ENCODE measurements at places on chromosomes 1 and 21.

DNA sequence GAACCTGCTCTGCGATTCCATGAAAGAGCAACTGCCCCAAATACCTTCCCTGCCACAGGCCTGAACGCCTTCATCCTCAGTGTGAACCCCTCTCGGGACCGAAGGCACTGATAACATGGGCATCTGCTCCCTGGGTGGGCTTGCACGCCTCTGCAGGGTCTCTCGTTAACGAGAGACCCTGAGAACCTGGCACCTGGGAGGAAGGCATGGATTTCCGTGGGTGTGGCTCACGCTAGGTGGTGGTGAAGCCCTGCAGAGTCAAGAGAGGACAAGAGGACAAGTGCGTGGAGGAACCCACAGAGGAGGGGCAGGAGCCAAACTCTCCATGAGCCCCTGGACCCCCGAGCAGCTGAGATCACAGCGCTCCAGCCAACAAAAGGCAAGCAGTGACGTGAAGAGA lies 26.8 kb upstream of the COL6A2 start:
- no peak for DNase-seq

DNA sequence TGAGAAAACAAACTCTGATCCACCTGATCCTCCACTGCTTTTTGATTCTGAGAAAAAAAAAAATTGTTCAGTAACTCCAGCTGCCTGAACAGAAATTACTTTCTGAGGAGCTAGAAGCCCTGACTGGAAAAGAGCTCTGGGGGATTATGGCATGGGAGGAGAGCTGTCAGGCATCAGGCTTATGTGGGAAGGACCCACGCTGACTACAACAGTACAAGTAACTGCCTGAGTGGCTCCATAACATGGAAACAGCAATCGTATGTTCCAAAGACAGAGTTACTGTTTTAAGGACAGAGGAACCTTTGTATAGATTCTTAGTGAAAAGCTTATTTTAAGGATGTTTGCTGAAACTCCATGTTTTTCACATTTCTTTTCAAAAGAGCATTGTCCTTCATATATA lies 1.2 kb upstream of the ANGPTL7 start:
- no peak for DNase-seq

GRCh38 chr1:8004803-8005573 lies 21.1 kb downstream of the ERRFI1 start:
- DNase-seq: no peak

GRCh38 chr1:209878964-209879363 lies 51.2 kb downstream of the UTP25 start:
- no peak for DNase-seq

DNA sequence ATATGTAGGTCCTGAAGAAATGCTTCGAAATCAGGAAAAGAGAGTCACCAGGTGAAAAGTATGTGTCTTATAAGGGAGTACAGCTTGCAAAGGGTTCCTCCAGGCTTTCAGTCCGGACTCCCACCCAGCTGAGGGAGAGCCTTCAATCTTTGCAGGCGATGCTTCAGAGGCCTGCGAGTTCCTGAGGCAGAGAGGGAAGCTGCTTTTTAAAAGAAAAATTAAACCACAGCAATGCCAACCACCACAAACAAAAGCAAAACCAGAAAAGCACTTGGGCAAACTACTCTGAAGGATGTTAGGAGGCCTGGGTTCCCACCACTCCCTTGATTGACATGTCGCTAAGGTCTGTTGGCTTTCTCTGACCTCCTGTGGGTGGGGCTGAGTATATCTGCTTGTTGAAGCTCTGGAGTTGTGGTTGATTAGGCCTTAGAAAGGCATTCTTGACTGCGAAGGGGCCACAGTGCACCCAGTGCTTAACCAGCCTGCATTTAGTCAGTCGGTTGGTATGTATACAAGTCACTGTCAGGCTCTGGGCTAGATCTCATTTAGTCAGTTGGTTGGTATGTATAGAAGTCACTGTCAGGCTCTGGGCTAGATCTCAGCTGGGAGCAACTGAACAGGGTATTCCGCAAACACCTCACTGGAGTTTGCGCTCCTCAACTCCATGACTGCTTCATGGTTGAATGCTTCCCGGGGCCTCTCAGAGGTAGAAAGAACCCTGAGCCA lies 1.2 kb downstream of the NIPAL3 start:
- peak; percentile 77 for DNase-seq

DNA sequence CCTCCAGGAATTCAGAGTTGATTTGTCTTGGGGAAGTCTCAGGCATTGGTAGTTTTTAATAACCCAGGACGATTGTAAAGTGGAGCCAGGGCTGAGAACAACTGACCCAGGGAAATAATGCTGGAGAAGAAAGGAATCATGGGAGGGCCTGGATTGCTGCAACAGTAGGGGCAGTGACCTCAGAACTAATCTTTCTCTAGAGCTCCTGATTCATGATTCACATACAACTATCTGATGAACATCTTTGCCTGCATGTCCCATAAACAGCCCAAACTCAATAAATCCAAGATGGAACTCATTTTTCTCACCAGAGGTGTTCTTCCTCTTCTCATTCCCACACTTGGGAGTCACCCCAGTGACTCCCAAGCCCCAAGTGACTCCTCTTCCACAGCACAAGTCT lies 8.1 kb upstream of the G0S2 start:
- no peak for DNase-seq

DNA sequence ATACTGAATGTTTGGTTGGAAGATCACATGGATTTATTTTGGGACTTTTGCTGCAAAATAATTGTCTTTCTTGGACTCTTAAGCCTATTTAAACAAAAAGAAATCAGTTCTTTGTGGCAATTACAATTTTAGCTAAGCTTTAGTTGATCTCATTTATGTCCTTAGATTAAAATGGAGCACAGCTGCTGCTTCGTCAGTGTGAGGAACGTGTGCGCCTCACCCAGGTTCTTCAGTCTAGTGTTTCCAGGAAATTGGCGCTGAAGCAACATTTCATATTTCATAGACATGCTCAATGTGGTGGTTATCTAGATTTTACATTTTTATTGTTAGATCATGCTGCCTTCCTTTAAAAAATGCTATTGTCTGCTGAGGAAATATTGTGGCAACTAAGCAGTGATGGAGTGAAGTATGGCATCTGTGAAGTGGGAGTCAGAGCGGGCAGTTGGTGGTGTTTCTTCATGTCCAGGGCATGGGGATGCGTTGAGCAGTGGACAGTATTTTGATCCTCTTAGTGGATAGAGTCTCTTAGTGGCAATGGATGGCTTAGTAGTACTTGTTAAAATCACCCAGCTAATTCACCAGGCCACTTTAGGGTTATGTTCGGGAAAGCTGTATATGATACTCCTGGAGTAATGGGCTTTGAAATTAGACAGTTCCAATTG lies 5.6 kb downstream of the DDI2 start:
- DNase-seq: no peak

DNA sequence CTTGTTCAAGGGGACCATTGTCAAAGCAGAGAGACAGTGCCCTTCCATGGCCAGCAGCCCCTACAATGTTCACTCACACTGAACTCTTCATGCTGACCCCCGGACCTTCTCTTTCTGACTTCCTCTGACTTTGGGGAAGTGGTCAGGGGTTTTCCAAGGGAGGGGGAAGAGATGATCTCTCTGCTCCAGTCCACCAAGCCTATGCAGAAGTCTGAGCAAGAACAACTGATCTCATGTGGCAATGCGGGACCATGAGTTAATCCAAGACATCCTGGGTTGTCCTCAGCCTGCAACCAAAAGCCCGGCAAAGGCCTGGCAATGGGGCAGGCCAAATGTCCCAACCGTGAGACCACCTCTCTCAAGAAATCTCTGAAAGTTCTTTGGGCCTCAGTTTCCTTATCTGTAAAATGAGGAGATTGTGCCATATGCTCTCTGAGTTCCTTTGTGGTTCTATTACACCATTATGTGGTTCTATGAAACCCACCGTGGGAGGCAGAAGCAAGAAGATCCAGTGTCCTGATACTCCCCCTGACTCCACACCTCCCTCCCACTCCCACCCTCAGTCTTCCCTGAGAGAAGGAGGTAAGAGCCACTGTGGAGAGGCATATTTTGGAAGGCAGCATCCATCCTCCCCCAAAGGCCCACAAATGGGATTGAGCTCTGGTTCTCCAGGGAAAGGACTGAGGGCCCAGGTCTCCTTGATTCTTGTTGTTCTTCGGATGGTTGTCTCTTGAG lies 11.8 kb upstream of the ARHGEF2 start:
- no peak for DNase-seq

DNA sequence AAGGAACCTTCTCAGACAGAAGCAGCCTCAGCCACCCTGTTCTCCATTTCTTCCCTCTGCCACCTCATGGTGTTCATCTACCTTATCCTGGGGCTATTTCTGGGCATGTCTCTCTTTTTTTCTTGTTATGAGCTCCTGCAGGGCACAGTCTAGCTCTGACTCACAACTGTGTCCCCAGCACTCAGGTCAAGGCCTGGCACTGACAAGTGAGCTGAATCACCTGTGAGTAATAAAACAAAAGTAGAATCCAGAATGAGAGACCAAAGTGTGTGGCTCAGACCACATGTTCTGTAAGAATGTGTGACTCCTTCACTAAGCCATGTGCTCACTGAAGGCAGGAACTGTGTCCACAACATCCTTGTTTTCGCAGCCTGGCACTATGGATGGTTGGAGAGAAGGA lies 23.2 kb downstream of the C1orf94 start:
- peak; percentile 15 for DNase-seq

- DNase-seq: no peak
Measured at GRCh38 chr21:44294391-44295162, 5.3 kb upstream of the PFKL start.

DNA sequence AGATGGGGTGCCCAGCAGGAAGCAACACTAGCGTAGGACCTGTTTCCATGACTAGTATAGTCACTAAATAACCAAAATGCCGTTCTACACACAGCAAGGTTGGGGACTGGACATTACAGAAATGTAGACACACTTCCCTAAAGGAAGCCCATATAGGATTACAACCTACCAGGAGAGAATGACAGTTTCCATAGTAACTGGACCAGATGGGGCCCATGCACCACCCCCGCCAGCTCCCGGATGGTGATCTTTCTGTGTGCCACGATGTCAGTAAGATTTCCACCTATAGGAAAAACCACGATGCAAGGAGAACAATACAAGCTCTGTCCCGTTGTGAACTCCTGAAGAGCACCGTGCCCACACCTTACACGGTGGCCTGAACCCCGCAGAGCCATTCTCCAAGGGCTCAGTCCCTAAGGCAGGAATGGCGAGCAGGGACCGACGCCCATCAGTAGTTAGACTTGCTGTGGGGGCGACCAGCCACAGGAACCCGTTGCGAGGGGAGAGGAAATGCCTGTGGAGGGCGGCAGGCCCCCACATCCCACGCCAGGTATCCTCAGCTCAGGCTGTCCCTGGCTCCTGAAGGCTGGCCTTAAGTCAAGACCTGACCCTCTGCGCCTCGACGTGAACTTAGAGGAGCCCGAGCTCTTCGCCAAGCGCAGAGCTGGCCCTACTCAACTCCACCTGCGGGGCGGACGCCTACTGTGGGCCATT lies 13.6 kb upstream of the CEP85 start:
- DNase-seq: no peak

- DNase-seq: no peak
Measured at GRCh38 chr1:44151808-44152207, 10.4 kb upstream of the KLF18 start.

GRCh38 chr1:203914292-203914691 lies 52.9 kb downstream of the SNRPE start:
- no peak for DNase-seq

DNA sequence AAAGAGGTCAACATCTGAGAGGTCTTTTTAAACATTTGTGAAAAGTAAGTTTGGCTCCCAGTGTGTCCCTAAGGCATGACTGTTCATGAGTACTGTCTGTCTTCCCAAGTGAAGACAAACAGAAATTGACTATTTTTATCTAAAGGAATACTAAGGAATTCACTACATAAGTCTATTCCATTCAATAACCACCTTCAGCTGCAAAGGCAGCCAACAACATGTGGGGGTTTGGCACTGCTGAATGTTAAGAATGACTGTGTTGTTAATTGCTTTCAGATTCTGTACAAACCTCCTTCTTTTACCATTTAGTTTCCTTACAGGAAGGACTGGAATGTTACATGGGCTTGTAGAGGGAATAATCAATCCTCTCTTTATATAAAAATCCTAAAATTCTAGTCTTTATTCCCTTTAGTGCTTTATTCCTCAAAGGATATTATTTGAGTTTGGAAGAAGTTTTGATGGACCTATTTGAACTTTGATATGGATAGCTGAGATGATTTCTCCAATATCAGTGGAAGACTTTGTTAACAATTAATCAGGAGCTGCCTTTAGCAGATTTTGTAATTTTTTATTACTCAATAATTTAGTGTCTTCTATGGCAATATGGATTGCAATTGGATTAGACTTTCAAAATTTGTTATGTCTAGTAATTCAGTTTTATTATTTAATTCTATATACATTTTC lies 201.7 kb upstream of the CHRM3 start:
- DNase-seq: no peak
